ENCODE measurements at places on chromosomes 6 and 20.

DNA sequence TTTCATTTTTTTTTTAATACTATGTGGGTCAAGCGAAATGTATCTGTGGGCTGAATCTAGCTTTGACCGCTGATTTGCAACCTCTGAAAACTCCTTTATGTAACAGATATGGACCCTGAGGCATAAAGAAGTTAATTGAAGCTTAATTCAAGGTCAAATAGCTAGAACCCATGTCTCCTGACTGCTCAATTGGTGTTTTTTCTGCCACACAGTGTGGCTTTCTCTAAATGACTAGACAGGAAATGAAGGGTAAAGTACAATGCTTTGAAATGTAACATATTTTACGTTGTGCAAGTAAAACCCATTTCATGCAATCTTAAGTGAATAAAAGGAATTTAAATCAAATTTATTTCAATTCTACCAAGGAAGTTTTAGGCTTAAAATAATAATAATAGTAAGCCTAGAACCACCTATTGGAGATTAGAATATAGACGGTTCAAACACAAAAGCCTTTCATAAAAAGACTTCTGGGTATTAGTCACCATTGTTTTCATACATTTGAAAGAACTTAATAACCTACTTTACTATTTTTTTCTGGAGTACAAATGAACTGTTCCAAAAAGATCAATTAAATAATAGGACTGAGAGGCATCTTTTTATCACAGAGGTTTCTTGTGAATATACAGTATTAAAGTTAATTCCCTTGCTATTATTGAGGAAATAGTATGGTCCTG lies 279.8 kb downstream of the EPHA7 start:
- no peak for DNase-seq

- no peak for DNase-seq
Measured at GRCh38 chr6:111782192-111782809, 91.0 kb downstream of the FYN start.

GRCh38 chr6:81937296-81937937 lies 184.9 kb upstream of the TENT5A start:
- no peak for DNase-seq

GRCh38 chr20:59611286-59611685 lies 6.9 kb downstream of the PHACTR3 start:
- DNase-seq, result no peak

GRCh38 chr6:141164042-141164743 lies 968.5 kb upstream of the GJE1 start:
- DNase-seq, result no peak
